ENCODE measurements at places on chromosomes 3 and 15.

DNA sequence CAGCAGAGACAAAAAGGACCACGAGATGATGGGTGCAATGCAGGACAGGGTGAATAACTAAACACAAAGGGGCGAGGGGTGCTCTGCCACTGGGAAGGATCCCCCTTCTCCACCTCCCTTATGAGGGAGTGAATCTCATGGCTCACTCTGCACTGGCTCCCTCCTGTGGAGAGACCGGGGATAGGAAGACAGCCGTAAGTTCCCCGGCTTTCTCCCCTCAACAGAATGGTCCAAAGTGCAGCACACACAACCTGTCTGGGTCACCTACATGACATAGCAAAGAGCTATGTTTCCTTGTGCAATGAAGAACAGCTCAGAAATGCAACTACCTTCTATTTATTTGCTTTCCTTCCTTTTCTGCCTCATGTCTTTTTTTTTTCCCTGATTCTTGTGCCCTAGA lies 7.8 kb upstream of the ACSBG1 start:
- DNase-seq, result peak; percentile 56

GRCh38 chr3:11140713-11141104 lies 13.6 kb upstream of the HRH1 start:
- DNase-seq, result no peak

- no peak for DNase-seq
Observed at GRCh38 chr15:63369296-63369695, 12.3 kb downstream of the CA12 start.

DNA sequence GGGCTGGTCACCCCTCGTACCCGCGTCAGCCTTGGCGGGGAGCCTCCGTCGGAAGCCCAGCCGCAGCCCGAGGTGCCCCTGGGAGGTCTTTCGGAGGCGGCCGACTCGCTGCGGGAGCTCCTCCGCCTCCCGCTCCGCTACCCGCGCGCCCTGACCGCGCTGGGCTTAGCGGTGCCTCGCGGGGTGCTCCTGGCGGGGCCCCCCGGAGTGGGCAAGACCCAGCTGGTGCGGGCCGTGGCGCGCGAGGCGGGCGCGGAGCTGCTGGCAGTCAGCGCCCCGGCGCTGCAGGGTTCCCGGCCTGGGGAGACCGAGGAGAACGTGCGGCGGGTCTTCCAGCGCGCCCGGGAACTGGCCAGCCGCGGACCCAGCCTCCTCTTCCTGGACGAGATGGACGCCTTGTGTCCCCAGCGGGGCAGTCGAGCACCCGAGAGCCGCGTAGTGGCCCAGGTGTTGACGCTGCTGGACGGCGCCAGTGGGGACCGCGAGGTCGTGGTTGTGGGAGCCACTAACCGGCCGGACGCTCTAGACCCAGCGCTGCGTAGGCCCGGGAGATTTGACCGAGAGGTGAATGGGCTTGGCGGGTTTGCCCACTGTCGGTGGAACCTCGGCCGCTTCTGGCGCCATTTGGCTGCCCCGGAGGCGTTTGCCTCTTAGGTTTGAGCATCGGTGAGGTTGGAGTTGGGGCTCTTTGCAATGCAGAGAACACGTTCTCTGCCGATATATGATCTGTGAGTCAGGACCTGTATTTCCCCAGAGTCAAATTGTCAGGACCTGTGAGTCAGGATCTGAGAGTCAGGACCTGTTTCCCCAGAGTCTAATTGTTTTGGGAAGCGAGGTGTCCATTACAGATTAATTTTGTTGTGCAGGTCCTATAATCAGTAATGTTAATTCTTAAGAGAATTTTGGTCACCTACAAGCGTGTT lies 24.9 kb upstream of the GATM start:
- peak; percentile 69 for DNase-seq

- DNase-seq, result no peak
Observed at GRCh38 chr3:131658115-131658514, 155.3 kb upstream of the MRPL3 start.

GRCh38 chr3:63060412-63060811 lies 185.2 kb upstream of the CADPS start:
- no peak for DNase-seq

DNA sequence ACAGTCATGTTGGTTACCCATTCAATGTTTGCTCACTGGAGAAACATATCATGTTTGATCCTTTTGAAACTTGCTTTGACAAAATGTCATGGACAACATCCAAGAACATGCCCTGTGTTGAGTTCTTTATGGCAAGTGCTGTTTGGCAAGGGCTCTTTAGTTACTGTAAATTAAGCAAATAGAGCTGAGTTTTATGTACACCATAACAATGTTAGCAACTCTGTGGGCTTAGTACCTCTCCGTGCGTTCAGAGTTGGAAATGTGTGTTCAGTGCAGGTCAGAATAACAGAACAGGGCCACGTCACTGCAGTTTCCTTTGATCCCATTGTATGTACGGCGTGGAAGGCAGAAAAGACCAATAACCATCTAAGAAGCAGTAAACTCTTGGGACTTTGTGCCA lies 132.5 kb downstream of the MYRIP start:
- DNase-seq, result no peak

DNA sequence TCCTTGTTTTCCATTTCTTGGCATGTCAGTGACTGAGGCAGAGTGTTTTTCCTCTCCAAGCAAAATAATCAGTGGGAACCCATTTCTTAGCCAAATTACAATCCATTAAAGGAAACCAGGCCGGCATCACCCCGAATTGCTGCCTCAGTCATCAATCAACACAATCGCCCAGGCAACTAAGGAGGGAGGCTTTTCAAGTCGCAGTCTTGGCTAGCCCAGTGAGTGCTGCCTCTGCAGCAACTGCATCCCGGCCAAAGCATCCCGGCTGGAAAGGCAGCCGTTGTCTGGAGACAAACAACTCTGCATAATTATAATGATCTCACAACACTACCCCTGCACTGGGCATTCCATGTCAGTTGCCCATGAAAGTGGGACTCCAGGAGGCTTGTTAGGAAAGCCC lies 213.5 kb upstream of the PRICKLE2 start:
- no peak for DNase-seq

- DNase-seq, result no peak
Observed at GRCh38 chr15:69104050-69104750, 56.2 kb upstream of the GLCE start.

DNA sequence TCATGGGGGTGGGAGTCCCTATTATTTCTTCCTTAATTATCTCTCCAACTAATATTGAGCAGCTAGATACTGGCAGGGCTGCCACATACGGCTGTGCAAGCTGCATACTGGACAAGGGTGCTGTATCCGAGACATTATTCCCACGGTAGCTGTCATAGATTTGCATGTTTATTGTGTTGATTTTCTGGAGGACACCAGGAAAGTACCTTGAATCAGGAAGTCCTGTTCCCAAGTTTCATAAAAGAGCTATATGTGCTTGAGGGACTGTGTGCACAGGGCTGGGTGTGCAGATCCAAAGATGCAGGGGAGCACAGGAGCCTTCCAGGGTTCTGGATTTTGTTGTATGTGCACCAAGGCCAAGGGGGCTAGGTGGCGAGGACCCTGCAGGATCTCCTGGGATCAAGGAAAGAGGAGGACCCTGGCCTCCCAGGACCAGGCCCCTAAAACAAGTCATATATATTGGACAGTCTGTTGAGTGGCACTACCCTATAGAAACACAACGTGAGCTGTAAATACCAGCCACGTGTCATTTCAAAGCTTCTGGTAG lies 119.2 kb upstream of the ALDH1A3 start:
- no peak for DNase-seq

GRCh38 chr3:179081885-179082284 lies 10.3 kb upstream of the ZMAT3 start:
- DNase-seq, result no peak

- no peak for DNase-seq
Observed at GRCh38 chr3:124588794-124589193, 141.5 kb upstream of the UMPS start.

GRCh38 chr3:89025185-89025584 lies 82.2 kb upstream of the EPHA3 start:
- no peak for DNase-seq

DNA sequence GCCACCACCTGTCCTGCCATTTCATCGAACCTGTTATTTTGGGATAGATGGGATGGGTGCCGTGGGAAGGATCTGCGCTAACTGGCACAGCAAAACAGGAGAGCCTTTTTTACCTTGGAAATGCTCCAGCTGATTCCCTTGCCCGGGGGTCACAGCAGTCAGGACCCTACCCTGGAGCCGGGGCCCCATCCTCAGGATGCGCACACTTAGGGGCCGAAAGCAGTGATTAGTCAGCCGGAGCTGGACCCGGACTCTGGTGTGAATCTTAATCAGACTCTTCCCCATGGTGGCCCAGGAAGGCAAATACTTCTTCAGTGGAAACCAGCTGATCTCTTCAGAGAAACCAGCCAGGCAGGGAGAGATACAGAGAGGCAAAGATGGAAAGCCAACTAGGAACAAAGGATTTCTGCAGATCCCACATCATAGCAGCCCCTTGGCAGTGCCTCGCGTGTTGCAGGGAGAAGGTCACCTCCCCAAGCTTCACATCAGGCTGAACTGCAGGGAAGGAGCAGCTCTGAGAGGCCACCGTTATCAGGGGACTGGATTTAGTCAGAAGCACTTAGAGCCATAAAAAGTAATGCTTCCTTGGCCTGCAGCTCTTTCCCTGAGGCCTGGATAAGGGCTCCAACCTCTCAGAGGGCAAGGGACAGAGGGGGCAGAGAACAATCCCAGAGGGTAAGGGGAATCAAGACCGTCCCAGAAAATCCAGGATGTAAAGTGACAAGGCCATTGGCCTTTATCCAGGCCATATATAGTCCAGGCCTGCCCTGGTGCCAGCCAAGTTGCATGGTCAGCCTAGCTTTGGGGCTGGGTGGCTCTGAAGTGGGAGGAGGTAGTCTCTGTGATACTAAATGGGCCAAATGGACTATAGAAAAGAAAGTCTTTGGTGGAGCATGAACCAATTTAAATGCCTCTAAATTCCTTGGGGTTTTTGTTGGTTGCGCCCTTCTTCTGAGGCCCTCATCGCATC lies 52.9 kb downstream of the WDR76 start:
- no peak for DNase-seq

- peak; percentile 13 for DNase-seq
Observed at GRCh38 chr3:186097663-186098451, 11.0 kb downstream of the ETV5 start.

- DNase-seq, result no peak
Observed at GRCh38 chr15:58483376-58483775, 51.6 kb downstream of the LIPC start.

- DNase-seq, result peak; percentile 49
Observed at GRCh38 chr3:42601896-42602581, 1.6 kb downstream of the NKTR start.

GRCh38 chr15:67422296-67422695 lies 98.6 kb upstream of the C15orf61 start:
- no peak for DNase-seq

GRCh38 chr3:53936347-53936746 lies 44.7 kb upstream of the SELENOK start:
- DNase-seq, result no peak

- DNase-seq, result peak; percentile 14
Observed at GRCh38 chr3:44584646-44585501, at the start of gene ZNF660. Gene ZNF660 (plus strand): TSS chr3:44584964. CDS start chr3:44594194, 9,230 bp downstream.

- no peak for DNase-seq
Observed at GRCh38 chr15:89358435-89358754, 23.8 kb upstream of the POLG start.

- no peak for DNase-seq
Observed at GRCh38 chr15:100201376-100202280, 140.1 kb downstream of the ADAMTS17 start.
